ENCODE measurements at places on chromosomes 12 and 14. TPM values are rescaled to one million over a fixed set of nuclear protein-coding genes. Genes with fewer than 3 reads are reported as not detected.

Gene KLRG1
- 4.3 TPM for total RNA-seq

Gene MARK3
- total RNA-seq, result 88.5 TPM

Gene KCNK13
- 0.21 TPM for total RNA-seq

DNA sequence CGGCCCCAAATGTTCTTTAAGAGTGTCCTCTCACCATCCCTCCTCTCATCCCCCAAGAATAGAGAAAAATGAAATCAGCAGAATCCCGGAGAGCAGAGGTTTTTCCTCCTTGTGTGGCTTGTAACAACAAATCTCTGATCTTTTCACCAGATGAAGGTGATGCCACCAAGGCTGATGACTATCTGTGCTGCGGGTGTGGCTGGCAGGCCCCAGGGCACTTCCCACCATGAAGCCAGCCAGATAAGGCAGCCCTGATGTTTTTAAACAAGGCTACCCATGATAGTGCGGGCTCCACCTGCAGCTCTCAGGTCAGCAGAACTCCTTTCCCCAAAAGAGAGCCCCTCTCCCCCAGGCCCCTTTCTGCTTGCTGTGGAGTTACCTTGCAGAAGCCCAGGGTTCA is 58.0 kb upstream of the PARP11 start:
- H3K36me3 ChIP-seq, result no peaks in the 10 kb centered on the region
- H3K4me3 ChIP-seq, result no peak overlapping the region
- peaks cover 30% of the 10 kb centered on the region for H3K27me3 ChIP-seq
- no peak for DNase-seq
- peaks cover 12% of the 10 kb centered on the region for H3K4me1 ChIP-seq

DNA sequence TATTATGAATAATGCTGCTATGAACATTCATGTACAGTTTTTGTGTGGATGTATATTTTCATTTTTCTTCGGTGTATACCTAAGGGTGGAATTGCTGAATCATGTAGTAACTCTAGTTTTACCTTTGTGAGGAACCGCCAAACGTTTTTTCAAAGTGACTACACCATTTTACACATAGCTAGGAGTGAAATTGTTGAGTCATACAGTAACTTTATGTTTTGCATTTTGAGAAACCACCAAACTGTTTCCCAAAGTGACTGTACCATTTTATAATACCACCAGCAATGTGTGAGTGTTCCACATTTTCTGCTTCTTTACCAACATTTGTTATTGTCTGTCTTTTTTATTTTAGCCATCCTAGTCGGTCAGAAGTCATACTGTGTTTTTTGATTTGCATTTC is 3.1 kb upstream of the TPH2 start:
- no peak for DNase-seq
- H3K27me3 ChIP-seq, result peaks cover 43% of the 10 kb centered on the region
- H3K36me3 ChIP-seq, result peaks cover 11% of the 10 kb centered on the region
- peaks cover 13% of the 10 kb centered on the region for H3K4me1 ChIP-seq
- no peak overlapping the region for H3K27ac ChIP-seq

- no peak overlapping the region for H3K4me3 ChIP-seq
- H3K36me3 ChIP-seq, result no peaks in the 10 kb centered on the region
- no peak for DNase-seq
- peaks cover 2% of the 10 kb centered on the region for H3K4me1 ChIP-seq
Measured at GRCh38 chr12:124558313-124558712, 9.1 kb downstream of the NCOR2 start.

DNA sequence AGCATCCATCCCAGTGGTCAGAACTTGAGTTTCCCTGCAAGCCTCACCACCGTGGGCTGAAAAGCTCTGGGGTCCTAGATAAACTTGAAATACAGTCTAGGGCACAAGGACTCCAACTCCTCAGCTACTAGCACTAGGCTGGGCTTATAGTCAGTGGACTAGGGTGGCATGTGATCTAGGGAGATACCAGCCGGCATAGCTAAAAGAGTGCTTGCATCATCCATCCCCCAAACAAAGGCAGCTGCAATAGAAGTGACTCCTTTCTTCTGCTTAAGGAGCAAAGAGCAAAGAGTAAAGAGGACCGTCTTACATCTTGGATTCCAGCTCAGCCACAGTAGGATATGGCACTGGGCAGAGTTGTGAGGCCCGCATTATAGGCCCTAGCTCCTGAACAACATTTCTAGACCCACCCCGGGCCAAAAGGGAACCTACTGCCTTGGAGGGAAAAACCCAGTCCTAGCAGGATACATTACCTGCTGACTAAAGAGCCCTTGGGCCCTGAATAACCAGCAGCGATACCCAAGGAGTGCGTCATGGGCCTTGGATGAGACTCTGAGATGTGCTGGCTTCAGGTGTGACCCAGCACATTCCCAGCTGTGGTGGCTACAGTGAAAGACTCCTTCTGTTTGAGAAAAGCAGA is 17.9 kb upstream of the SOS2 start:
- no peak overlapping the region for H3K4me3 ChIP-seq
- no peaks in the 10 kb centered on the region for H3K4me1 ChIP-seq
- H3K27me3 ChIP-seq, result no peaks in the 10 kb centered on the region
- DNase-seq, result no peak
- no peak overlapping the region for H3K27ac ChIP-seq

DNA sequence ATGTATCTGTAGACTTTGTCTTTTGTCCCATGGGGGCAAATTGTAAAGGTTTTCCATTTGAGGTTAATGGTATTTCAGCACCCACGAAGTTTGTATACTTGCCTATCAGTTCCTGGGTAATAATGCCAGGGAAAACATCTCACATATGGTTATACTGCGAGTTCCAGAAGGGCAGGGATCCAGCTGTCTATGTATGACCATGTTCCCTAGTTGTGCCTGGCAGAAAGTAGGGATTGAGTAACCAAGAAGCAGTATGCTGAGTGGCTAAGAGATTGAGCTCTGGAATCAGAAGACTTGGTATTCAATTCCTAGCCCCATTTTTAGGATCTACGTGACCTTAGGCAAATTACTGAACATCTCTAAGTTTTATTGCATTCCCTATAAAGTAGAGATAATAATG is 173.2 kb upstream of the PWP1 start:
- DNase-seq, result no peak
- no peaks in the 10 kb centered on the region for H3K27me3 ChIP-seq
- H3K27ac ChIP-seq, result no peak overlapping the region

GRCh38 chr14:58718226-58719205 is 80.8 kb downstream of the DACT1 start:
- H3K4me3 ChIP-seq, result no peak overlapping the region
- no peaks in the 10 kb centered on the region for H3K4me1 ChIP-seq
- peaks cover 3% of the 10 kb centered on the region for H3K27me3 ChIP-seq

DNA sequence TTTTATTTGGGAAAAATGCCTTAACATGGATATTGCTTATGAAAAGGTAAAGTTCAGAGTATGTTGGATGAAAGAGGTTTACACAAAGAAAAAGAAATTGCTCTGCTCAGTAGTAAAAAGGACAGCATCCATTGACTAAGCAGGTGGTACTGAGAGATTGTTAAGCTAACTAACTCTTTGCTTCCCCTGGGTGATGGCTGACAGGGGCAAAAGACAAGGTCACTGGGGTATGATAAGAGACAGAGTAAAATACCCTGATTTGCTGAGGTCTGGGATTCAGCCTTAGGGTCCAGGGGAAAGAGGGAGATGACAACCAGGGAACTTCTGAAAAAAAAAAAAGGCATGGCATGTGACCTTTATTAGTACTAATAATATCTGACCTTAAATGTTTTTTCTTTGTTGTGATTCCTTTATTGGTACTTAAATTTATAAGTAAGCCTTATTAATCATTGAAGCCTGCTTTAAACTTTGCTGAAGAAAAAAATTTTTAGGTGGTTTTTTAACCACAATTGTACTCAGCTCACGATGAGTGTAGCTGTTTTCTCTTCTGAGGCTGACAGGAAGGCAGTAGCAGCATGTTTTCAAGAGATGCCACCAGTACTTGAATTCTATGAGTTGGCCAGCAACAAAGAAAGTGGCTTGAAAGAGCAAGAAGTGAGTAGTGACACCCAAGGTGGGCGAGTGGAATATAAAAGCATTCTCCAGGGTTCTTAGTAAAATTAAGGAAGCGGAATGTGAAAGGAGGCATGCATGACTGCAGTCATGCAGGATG is 43.7 kb upstream of the KITLG start:
- no peaks in the 10 kb centered on the region for H3K36me3 ChIP-seq
- no peaks in the 10 kb centered on the region for H3K4me1 ChIP-seq
- H3K27ac ChIP-seq, result no peak overlapping the region
- DNase-seq, result no peak
- H3K4me3 ChIP-seq, result no peak overlapping the region

- H3K27ac ChIP-seq, result no peak overlapping the region
- no peak for DNase-seq
- peaks cover 16% of the 10 kb centered on the region for H3K27me3 ChIP-seq
- H3K4me3 ChIP-seq, result no peak overlapping the region
- no peaks in the 10 kb centered on the region for H3K36me3 ChIP-seq
- H3K4me1 ChIP-seq, result peaks cover 5% of the 10 kb centered on the region
Measured at GRCh38 chr12:42282294-42282693, 43.6 kb downstream of the ZCRB1 start.

DNA sequence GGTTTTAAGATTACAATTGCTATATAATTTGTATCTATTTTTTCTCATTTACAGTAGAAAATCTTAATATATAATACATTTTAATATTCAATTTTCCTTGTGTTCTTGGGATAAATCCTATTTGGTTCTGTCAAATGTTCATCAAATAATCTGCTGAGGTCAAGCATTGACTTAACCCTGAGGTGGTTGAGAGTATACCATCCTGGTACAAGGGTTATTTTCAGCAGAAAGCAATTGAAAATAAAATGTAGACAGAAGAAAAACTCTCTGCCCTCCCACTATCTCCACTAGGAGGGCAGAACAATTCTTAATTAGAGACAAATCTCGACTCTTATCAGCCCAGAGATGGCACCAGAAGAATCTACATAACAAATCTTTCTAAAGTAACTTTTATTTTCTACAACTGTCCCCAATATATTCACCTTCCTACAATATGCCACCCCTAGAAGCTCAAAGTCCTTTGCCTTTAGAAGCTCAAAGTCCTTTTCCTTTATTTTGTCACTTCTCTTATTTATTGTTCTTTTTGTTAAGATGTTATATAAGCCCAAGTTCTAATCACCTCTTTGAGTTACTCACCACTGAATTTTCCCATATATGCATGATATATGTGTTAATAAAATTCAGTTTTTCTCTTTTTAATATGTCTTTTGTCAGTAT is 57.9 kb upstream of the ERGIC2 start:
- H3K36me3 ChIP-seq, result peaks cover 3% of the 10 kb centered on the region
- no peak overlapping the region for H3K27ac ChIP-seq
- no peak overlapping the region for H3K4me3 ChIP-seq
- no peak for DNase-seq

DNA sequence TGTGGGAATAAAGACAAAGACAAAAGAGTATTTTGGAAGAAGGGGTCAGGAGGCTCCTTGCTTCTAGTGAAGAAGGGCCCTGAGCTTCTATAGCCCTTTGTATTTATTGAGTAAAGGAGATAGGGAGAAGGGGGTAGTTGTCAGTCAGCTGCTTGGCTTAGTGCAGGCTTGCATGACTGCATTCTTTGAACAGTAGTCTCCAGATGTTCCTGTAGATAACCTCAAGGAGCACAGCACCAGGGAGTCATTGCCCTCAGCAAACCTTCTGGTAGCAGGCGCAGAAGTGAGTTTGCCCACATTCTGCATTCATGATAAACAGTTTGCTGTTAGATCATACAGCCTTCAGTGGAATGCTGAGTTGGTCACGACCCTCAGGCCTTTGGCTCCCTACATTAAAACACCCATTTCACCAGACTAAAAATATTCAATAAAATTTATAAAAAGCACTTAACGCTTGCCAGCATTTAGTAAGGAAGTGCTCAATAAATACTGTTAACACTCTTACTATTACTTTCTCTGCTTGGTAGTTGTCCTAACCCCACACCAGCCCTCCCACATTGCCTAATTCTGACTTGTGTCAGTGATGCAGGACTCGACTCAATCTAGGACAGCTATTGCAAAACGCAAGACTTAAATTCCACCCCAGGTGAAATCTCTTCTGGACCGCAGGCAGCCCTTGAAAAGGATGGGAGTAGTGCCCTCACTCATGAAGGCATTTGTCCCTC is 3.0 kb upstream of the DHRS4 start:
- H3K36me3 ChIP-seq, result peaks cover 7% of the 10 kb centered on the region
- no peak for DNase-seq
- no peak overlapping the region for H3K27ac ChIP-seq
- no peaks in the 10 kb centered on the region for H3K27me3 ChIP-seq
- peaks cover 25% of the 10 kb centered on the region for H3K4me1 ChIP-seq

DNA sequence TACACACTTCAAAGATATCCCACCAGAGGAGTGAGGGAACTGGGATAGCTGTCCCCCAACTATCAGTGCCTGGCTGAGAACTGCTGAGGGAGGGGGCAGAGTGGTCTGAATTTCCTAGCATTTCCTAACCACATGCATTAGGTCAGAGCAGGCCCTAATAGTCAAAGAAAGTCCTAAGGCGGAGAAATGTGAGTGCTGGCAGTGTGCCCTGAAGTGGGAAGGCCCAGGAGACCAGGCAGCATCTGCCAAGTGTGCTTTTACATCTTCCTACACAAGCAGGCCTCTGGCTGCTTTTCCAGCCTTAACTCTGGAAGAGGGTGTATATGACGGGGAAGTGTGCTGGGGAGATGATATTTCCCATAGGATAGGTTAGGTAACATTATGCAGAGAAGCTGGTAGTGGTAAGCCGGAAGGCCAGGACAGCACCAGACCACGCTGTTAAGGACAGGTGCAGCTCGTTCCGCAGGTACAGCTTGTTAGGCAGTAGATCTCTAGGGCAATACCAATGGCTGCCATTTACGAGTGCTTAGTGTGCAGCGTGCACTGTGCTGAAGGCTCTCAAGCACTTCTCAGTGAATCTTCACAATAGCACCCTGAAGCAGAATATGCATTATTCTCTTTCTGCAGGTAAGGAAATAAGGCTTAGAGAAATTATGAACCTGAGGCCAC is 9.1 kb upstream of the CCDC198 start:
- no peak overlapping the region for H3K27ac ChIP-seq
- H3K27me3 ChIP-seq, result no peaks in the 10 kb centered on the region
- H3K4me1 ChIP-seq, result no peaks in the 10 kb centered on the region
- H3K36me3 ChIP-seq, result no peaks in the 10 kb centered on the region
- DNase-seq, result no peak
- H3K4me3 ChIP-seq, result no peak overlapping the region

GRCh38 chr12:5524769-5525436 is 93.0 kb downstream of the NTF3 start:
- H3K4me3 ChIP-seq, result no peak overlapping the region
- H3K27ac ChIP-seq, result no peak overlapping the region
- no peaks in the 10 kb centered on the region for H3K36me3 ChIP-seq

DNA sequence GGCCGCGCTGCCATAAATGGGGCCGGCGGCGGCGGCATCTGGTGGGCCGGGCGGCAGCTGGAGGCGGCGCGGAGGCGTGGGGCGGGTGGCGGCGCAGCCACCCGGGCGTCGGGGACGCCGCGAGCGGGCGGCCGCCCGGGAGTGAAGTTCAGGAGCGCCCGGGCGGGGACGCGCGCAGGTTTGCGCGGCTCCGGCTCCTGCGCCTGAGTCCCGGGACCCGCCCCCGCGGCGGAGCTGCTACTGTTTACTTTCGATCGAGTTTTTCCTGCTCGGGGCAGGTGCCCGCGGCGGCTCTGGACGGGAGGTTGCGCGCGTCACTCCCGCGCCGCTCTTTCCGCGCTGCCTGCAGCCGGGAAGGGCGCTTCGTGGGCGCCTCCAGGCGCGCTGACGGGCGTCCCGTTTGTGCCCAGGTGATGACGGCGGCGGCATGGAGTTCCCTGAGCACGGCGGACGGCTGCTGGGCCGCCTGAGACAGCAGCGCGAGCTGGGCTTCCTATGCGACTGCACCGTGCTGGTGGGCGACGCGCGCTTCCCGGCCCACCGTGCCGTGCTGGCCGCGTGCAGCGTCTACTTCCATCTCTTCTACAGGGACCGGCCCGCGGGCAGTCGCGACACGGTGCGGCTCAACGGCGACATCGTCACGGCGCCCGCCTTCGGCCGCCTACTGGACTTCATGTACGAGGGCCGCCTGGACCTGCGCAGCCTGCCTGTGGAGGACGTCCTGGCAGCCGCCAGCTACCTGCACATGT is at the start of gene ZBTB42:
Gene ZBTB42 (plus strand): TSS at position 331 of the 749 bp plus-strand sequence. CDS start 97 bp downstream, at position 428.
- H3K4me3 ChIP-seq, result peak within 1 kb of the TSS; percentile 80
- peaks cover 22% of the 10 kb centered on the region for H3K4me1 ChIP-seq
- peaks cover 6% of the 10 kb centered on the region for H3K27me3 ChIP-seq
- H3K36me3 ChIP-seq, result no peaks in the 10 kb centered on the region
- peak; percentile 78 for DNase-seq
